ENCODE measurements at places on chromosomes 2 and 18. TPM values are rescaled to one million over a fixed set of nuclear protein-coding genes. Genes with fewer than 3 reads are reported as not detected.

GRCh38 chr2:239788576-239789098 lies 236.5 kb downstream of the NDUFA10 start:
- DNase-seq: no peak

GRCh38 chr2:237479747-237480146 lies 7.3 kb upstream of the MLPH start:
- peak; percentile 48 for DNase-seq

Gene GMCL1
- polyA plus RNA-seq: 11.5 TPM

GRCh38 chr18:47485221-47485797 lies 233.8 kb upstream of the SKOR2 start:
- no peak for DNase-seq

Gene IL1F10
- not detected for polyA plus RNA-seq

Gene IL37
- polyA plus RNA-seq: not detected
